ENCODE measurements at places on chromosomes 16 and 17. TPM values are rescaled to one million over a fixed set of nuclear protein-coding genes. Genes with fewer than 3 reads are reported as not detected.
A peak's percentile ranks its signal among the peaks of the same experiment; 100 is the strongest.

- H3K4me1 ChIP-seq, result no peaks in the 10 kb centered on the region
- DNase-seq, result peak; percentile 66
- H3K27ac ChIP-seq, result peak overlapping the region; percentile 95
- peak overlapping the region; percentile 71 for H3K4me3 ChIP-seq
These were observed 797 bp upstream of the RAB11FIP3 start for GRCh38 chr16:424623-425081.

CSH2 gene
- total RNA-seq, result not detected

ACD gene
- 10.8 TPM for total RNA-seq

DNA sequence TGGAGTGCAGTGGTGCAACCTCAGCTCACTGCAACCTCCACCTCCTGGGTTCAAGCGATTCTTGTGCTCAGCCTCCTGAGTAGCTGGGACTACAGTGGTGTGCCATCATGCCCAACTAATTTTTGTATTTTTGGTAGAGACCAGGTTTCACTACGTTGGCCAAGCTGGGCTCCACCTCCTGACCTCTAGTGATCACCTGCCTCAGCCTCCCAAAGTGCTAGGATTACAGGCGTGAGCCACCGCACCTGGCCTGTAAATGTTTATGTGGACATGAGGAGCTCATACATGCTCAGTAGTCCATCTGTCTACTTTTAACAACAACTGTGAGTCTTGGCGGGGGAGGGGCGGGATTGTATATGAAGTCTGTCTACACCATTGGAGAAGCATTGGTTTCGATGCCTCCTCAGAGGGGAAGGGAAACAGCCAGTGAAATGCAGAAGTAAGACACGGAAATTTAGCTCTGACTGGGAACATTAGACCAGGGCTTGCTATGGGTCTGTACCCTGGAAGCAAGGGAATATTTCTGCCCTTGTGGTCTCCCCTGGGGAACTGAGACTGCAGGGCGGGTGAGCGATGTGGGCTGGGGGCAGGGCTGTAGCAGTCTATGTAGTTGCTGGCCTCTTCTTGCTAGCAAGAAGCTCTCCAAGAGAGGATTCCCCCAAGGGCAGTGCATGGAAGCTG is 9.3 kb downstream of the NUBP1 start:
- H3K36me3 ChIP-seq, result peaks cover 59% of the 10 kb centered on the region
- no peaks in the 10 kb centered on the region for H3K4me1 ChIP-seq
- no peaks in the 10 kb centered on the region for H3K27me3 ChIP-seq

DNA sequence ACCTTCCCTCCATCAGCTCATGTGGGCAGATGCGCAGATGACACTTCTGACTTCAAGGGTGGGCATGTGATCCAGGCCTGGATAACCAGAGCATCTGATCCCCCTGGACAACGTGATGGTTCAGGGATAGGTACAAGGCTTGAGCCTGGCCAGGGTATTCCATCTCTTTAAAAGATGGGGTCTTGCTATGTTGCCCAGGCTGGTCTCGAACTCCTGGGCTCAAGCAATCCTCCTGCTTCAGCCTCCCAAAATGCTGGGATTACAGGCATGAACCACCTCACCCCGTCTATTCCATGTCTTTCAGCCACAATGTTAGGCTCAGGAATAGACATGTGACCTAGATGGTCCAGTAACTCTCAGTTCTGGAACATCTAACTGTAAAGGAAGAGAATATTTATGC is 20.8 kb downstream of the CRYM start:
- H3K27me3 ChIP-seq, result no peaks in the 10 kb centered on the region
- no peak overlapping the region for H3K4me3 ChIP-seq
- H3K27ac ChIP-seq, result no peak overlapping the region
- DNase-seq, result no peak

SLC5A11 gene
- total RNA-seq, result not detected

GRCh38 chr16:64370112-64370511 is 751.8 kb downstream of the CDH11 start:
- no peak overlapping the region for H3K4me3 ChIP-seq
- no peaks in the 10 kb centered on the region for H3K27me3 ChIP-seq
- no peaks in the 10 kb centered on the region for H3K4me1 ChIP-seq
- H3K36me3 ChIP-seq, result no peaks in the 10 kb centered on the region

DNA sequence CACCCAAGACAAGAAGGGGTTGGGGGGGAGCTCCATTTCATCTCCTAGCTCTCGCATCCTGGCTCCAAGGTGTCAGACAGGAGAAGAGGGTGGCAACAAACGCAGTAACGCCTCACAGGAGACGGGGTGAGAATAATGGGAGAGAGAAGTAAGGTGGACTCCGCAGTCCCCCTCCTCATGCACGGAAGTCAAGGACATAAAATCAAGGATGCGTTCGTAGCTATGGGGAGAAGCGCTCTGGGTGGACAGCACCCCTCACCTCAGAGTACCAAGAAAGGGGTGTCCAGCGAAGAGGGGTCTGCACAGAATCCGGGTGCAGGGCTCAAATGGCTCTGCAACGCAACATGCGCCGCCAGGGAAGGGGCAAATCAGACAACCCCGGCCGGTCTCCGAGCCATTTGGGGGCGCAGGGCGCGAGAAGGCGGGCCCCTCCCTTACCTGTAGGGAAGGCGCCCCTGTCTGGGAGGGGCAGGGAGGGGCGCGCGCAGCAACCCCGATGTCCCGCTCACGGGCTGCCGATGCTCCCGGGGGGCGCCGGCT is 555 bp downstream of the HDAC5 start:
- no peak for DNase-seq
- H3K27me3 ChIP-seq, result no peaks in the 10 kb centered on the region
- H3K4me3 ChIP-seq, result peak overlapping the region; percentile 100
- peak overlapping the region; percentile 97 for H3K27ac ChIP-seq
- no peaks in the 10 kb centered on the region for H3K4me1 ChIP-seq
- no peaks in the 10 kb centered on the region for H3K36me3 ChIP-seq

- H3K4me1 ChIP-seq, result no peaks in the 10 kb centered on the region
- no peak overlapping the region for H3K4me3 ChIP-seq
- H3K36me3 ChIP-seq, result no peaks in the 10 kb centered on the region
- no peaks in the 10 kb centered on the region for H3K27me3 ChIP-seq
- no peak overlapping the region for H3K27ac ChIP-seq
- DNase-seq, result no peak
These were observed 5.8 kb downstream of the PRSS22 start for GRCh38 chr16:2852003-2852730.

- H3K4me3 ChIP-seq, result no peak overlapping the region
- H3K36me3 ChIP-seq, result peaks cover 20% of the 10 kb centered on the region
- no peak overlapping the region for H3K27ac ChIP-seq
- no peaks in the 10 kb centered on the region for H3K4me1 ChIP-seq
These were observed 6.3 kb downstream of the GNPTG start for GRCh38 chr16:1357906-1358566.

- no peak within 1 kb of the TSS for H3K27ac ChIP-seq
- H3K27me3 ChIP-seq, result peaks cover 14% of the 10 kb centered on the region
- no peaks in the 10 kb centered on the region for H3K36me3 ChIP-seq
- H3K4me1 ChIP-seq, result no peaks in the 10 kb centered on the region
These were observed at the start of gene HS3ST3A1 for GRCh38 chr17:13601776-13602551. Gene HS3ST3A1 (minus strand): TSS chr17:13601929. CDS start chr17:13601129, 800 bp downstream.
